Right hindlimb (tissue), 1 donor: ENCODE measurements at places on chromosomes 5 and 9.
A peak's percentile ranks its signal among the peaks of the same experiment; 100 is the strongest.

- peak; percentile 82 for DNase-seq
Measured at GRCh38 chr9:120965344-120966012, 38.9 kb upstream of the TRAF1 start.

DNA sequence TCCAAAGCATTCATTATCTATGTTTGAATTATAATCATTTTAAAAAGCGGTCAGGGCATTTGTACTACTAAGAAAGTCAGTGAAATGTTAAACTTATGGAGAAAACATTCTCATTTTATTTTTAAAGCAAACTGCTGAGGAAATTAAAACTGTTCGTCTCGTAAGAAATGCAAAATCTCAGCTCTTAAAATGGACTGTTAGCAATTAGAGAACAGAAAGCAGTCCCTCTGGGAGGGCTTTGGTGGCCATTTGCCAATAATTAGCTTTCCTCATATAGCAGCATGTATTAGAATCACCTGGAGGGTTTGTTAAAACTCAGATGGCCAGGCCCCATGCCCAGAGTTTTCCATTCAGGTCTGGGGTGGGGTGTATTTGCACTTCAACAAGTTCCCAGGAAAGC is 120.7 kb upstream of the RASEF start:
- DNase-seq, result no peak

GRCh38 chr9:134731497-134732391 is 90.1 kb downstream of the COL5A1 start:
- no peak for DNase-seq

GRCh38 chr5:4537489-4537888 is 602.6 kb upstream of the ADAMTS16 start:
- no peak for DNase-seq
